ENCODE measurements at places on chromosomes 5 and 9.

DNA sequence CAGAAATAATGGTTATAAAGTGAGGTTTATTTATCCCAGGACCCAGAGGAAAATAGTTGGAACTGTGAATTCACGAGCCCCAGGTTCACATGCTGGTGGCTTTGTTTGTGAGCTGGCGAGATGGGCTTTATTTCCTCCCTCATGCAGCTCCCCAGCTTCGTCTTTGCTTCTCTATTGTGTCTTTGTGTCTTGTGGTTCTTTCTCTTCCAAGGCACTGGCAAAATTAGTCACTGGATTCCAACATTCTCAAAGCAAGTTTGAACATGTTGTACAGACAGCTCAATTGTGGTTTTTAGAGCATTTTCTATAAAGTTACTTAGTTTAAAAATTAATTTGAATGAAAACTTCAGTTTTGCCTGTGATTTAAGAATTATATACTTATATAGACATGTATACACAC lies 7.2 kb downstream of the NDUFS6 start:
- DNase-seq = no peak

DNA sequence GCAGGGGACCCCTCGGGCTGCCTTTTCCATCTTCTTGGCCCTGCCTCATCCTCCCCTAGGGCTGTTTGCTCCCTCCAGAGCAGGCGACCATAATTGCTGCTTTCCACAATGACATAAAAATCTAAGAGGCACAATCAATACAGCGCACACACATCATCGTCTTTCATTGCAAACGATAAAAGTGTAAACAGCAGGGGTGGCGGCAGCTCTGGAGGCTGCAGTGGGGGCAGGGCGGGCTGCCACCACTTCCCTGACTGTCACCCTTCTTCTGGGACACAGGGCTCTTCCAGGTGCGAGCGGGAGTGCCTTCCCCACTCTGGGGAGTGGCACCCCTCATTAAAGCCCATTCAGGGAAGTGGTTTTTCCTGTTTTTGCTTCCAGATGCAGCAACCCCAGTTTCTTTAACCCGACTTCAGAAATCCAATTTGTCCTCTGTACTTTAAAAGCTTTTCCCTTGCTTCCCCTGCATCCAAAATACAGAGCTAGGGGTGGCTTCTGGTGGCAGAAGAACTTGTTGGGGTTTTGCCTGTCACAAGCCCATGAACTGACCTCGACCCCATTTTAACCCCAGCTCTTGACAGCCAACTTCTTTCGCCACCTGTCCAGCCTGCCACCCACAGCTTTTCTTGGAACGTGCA lies 45.7 kb downstream of the TSPAN17 start:
- no peak for DNase-seq

DNA sequence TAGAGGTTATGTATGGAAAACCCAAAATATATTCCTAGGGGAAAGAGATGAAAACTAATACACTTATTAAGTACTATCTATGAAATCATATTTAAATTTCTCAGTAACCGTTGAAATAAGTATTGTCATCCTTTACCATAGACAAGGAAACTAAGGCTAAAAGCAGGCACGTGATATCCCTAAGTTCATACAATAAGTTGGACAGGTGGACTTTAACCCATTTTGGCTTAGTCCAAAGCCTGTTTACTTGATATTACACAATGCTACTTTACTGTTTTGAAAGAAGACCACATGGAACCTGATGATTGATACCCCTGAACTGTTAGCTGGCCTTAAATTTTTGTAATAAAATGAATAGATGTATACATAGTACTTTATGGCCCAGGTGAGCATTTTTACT lies 3.5 kb downstream of the NFX1 start:
- DNase-seq = no peak

- no peak for DNase-seq
Measured at GRCh38 chr5:122492675-122493074, 180.6 kb downstream of the SNCAIP start.

GRCh38 chr5:141565826-141566570 lies 52.8 kb downstream of the DIAPH1 start:
- no peak for DNase-seq

GRCh38 chr9:136597141-136597885 lies 51.5 kb upstream of the NOTCH1 start:
- no peak for DNase-seq

Data from stimulated activated CD4-positive, alpha-beta T cell treated with anti-CD3 and anti-CD28 coated beads, Interleukin-4, amount 100 ng/mL, for 4 hours (primary cell).